Stimulated activated CD4-positive, alpha-beta T cell treated with anti-CD3 and anti-CD28 coated beads, Interleukin-1b, Interleukin-23, amount 100 ng/mL, for 1 hour (primary cell): ENCODE measurements at places on chromosomes 5 and 9.

DNA sequence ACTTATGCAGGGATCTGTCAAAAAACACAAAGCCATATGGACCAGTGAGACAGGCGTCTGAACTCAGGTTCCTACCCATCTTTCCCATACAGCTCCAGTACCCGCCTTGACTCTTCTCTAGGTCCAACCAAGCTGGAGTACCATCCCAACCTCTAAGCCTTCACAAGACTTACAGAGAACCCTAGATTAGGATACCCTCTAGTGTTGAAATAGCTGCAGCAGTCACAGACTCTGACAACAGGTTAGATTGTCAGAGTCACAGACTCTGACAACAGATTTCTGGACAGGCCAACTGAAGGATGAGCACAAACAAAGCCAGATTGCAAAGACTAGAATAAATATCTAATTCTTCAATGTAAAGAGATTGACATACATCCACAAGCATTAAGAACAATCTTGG lies 266.1 kb downstream of the GRIA1 start:
- no peak for DNase-seq

- DNase-seq: no peak
Observed at GRCh38 chr9:124440786-124441185, 9.5 kb upstream of the ADGRD2 start.

DNA sequence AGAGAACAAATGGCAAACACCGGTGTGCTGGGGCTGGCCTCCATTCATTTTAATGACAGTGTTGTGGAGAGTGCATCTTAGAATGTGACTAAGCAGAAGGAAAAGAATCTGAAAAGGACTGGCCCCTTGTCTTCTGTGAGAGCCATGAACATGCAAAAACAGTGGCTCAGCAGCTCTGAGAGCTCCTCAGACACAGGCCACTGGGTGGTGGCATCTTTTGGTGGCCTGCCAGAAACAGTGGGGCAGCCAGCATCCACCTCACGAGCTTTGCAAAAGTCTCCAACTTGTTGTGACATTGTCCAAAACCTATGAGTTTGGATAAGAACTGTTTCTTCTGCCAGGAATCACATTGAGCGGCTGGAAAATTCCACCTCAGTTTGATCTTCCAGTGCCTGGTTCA lies 233.4 kb downstream of the NR3C1 start:
- no peak for DNase-seq

DNA sequence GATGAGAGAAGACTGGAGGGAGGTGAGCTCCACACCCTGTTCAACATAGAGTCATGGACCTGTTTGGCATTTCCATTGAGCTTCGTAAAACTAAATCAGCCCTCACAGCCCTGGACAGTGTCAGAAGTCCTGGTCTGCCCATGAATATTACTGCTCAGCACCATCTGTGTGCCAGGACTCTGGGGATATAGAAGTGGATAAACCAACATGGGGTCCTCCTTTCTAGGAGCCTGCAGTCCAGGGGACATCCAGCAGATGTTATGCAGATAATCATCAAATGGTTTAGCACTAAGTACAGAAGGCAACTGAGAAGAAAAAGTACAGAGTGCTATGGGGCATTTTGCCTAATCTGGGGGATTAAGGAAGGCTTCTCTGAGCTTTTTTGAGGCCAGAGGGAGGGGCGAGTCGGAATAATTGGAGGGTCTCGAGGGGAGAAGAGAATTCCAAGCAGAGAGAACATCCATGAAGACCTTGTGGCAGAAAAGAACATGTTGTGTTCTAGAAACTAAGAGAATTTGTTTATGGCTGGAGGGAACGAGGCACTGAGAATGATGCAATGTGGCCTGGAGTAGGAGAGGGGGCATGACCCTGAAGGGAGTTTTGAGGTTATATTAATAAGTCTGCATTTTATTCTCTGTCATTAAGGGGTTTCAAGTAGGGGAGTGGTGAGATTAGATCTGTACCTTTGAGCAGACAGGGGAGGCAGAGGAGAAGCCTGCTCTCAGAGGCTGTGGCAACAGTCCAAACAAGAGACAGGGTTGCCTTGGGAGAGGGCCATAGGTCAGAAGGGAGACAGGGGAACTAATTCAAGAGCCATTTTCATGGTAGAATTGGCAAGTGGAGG lies 63.5 kb upstream of the SLC2A8 start:
- DNase-seq: no peak

- no peak for DNase-seq
Observed at GRCh38 chr5:131685516-131686171, 50.6 kb upstream of the RAPGEF6 start.

DNA sequence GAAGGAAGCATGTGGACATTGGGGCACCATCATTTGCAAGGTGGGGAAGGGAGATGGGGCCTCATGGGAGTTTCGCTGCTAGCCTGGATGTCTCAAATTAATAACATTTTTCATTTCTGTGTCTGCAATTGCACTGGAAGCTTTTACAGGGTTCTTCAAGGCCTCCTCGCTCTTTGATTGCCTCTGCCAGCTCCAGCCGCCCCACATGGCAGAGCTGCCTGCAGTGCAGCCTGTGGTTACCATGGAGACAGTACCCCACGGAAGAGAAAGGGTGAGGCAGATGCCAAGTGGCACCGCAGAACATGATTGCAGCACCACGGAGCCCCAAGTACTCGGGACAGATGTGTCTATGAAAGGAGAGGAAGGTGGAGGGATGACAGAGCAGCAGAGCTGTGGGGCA lies 25.4 kb downstream of the CTNND2 start:
- no peak for DNase-seq

GRCh38 chr5:114296191-114296590 lies 65.7 kb upstream of the KCNN2 start:
- DNase-seq: no peak

- no peak for DNase-seq
Observed at GRCh38 chr9:114412048-114412683, 24.4 kb upstream of the AKNA start.

DNA sequence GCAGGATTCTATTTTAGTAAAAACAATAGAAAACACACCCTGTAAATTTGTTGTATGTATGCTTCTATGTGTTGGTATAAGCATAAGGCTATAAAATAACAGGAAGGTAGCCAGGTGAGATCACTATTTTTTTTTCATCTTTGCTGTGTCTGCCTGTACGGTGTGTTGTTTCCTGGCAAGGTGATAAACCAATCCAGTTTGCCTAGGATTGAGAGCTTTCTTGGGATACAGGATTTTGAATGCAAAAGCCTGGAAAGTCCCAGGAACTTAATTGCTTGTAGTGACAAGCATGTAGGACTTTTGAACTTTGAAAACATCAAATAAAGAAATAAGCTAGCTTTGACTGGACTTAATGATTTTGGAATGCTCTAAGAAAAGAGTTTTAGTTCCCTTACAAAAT lies 83.3 kb upstream of the RORB start:
- DNase-seq: no peak

DNA sequence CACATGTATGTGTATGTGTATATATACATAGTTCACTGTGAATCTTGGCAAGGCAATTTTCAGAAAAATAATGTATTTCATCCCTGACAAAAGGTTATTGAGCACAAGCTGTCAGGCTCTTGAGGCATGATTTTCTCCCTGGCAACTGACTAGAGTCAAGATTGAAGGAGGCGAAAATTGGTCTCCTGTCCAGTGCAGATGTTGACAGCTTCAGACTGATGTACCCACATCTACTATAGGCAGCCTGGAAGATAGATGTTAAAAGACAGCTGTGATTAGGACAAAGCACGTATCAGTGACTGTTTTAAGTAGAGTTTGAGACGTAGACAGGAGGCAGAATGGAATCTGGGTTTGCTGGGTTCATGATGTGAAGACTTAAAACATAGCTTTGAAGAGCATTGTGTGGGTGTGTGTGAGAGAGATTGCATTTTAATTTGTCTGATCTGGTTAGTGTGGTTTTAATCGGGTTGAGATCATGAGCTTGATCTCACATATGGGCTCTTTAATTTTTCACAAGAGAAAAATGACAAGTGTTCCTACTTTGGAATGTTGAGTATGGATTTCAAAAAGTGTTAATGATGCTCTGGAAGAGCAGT lies 39.1 kb downstream of the CTNNA1 start:
- no peak for DNase-seq

DNA sequence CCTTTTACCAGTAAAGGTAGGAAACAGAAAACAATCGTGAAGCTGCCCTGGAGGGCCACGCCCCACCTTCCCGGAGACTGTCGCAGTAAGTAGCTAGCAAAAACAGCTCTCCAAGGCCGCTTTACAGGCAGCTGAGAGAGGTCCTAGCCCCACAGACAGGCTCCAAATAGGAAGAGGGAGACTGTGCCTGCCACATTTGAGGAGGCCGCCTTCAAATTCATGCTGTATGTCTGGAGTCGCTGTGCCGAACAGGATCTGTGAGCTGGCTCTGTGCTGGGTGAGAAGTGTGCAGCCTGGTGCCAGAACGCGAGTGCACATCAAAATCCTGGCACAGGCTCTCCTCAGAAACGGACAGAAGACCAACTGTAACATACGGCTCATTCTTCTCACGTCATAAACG lies 582.2 kb downstream of the CETN3 start:
- DNase-seq: no peak

DNA sequence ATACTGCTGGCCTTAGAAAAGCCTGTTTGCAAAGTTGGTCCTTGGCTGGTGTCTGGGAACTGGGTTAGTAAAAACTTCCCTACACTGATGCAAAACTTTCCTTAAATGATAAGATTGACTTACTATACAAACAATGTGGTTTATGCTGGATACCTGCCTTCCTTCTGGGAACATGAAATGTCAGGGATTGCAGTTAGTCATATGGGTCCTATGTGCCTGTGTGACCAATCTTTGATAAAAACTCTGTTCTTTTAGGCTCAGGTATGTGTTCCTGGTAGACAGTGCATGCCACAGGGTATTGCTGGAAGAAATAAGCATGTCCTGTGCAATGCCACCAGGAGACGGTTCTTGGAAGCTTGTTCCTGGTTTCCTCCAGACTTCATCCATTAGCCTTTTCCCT lies 173.3 kb downstream of the RMI1 start:
- DNase-seq: no peak

DNA sequence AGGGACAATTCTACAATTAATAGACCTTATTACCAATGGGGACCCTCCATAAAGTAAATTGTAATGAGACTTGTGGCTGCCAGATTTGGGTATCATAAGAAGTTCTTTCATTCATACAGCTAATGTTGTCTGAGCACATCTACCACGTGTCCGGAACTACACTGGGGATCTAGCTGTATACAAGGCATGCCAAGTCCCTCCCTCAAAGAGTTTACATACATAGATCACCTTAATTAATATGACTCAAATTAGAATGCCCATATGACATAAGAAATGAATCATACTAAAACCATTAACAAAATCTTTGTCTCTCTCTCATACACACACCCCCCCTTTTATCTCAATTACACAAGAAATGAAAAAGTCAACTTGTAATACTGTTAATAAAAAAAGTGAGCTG lies 18.0 kb upstream of the NR4A3 start:
- DNase-seq: no peak

- no peak for DNase-seq
Observed at GRCh38 chr5:65927503-65928321, 1.3 kb downstream of the ERBIN start.

DNA sequence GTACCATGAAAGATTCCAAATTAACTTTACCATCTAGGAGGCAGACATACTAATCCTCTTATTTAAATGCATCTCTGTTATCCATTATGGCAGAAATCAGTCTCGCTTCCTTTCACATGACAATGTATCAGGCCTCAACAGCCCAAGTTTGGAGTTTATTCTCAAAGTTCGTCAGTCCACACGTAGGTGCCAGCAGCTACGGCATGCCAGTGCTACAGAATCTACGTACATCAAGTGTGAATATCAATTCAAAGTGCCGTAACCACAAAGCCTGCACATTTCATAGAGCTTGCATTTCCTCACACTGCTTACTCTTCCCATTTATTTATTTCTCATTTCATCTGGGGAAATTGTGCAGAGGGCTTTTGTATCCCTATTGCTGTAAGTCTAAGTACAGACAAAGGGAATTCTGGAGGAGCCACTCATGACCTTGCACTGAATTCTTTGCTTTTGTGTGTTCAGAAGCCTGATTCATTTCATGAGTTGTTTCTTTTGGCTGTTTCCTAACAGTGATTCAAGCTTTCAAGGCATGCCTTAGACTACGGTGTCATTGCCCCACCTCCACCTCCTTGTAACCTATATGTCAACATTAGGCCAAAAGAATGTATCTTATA lies 10.0 kb downstream of the ENC1 start:
- DNase-seq: no peak
